ENCODE measurements at places on chromosomes 1 and 21.

DNA sequence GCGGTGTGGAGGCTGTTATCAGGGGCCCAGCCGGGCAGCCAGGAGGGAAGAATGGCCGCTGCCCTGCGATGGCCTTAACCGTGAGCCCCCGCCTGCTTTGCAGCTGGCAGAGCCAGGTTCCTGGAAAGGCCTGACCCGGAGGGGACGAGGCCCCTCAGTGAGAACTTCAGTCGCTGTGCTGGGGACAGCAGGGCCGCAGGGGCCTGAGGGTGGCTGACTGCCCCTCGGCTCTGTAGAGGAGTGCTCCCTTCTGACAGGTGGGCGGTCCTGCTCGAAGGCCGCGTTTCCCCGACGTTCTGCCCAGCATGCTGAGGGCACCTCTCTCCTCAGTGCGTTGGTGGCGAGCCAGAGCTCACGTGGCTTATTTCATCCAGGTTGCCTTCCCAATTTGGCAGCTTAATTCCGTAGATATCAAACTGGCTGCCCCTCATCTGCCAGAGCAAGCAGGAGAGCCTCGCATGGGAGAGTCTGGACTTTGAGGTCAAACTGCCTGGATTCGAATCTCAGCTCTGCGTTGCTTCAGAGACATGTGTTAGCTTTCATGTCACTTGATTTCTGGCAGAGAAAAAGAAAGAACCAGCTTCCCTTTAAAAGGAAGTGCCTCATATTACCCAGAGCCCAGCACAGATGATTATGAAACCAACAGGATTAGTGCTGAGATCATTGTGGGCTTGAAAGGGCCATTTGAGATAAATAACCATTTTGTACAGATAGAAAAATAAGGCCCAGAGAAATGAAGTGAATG is 239.8 kb downstream of the SDCCAG8 start:
- DNase-seq = peak; percentile 58

- no peak for DNase-seq
Measured at GRCh38 chr1:17885663-17886320, 130.7 kb downstream of the ACTL8 start.

DNA sequence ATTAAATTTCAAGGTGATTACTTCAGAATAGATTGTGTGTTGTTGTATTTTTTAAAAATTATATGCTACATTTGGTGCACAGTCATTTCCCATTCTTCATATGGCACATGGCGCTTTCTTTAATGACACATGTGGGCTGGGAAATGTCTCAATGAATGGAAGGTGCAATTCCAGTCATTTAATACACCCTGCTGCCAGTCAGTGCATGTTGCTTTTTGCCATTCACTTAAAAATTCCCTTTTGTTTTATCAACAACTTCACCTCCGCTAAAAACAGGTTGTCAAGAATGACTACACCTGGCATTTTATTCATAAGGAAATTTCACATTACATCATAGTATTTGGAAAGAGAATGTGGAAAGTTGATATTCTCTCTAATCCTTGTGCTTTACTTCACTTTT is 716.4 kb upstream of the ADAMTS5 start:
- no peak for DNase-seq

DNA sequence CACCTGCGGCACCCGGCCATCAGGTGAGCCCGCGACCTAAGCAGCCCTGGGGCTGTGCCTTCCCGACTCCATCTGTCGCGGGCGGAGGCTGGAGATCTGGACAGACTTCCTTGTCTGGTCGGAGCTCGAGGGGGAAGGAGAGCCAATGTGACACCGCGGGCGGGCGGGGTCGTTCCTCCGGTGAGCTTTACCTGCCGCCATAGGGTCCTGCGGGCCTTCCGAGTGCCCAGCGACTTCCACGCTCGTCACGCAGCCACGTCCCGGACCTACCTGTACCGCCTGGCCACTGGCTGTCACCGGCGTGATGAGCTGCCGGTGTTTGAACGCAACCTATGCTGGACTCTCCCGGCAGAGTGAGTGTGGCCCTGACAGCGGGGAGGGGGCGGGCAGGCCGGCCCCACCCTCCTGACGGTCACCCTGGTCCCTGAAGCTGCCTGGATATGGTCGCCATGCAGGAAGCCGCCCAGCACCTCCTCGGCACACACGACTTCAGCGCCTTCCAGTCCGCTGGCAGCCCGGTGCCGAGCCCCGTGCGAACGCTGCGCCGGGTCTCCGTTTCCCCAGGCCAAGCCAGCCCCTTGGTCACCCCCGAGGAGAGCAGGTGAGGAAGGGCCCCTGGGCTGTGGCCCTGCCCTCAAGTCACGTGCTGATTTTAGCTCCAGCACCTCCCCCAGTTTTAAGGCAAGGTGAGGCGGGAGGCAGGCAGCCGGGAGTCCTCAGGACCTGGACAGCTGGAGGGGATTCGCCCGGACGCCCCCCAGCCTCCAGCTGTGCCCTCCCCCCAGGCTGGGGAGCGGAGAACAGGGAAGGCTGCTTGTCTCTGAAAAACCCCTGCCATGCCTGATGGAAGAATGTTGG is 1.1 kb downstream of the PUSL1 start:
- DNase-seq = no peak

GRCh38 chr1:166172106-166172505 is 5.3 kb upstream of the FAM78B start:
- no peak for DNase-seq

- no peak for DNase-seq
Measured at GRCh38 chr21:42518626-42519025, 5.0 kb downstream of the SLC37A1 start.

DNA sequence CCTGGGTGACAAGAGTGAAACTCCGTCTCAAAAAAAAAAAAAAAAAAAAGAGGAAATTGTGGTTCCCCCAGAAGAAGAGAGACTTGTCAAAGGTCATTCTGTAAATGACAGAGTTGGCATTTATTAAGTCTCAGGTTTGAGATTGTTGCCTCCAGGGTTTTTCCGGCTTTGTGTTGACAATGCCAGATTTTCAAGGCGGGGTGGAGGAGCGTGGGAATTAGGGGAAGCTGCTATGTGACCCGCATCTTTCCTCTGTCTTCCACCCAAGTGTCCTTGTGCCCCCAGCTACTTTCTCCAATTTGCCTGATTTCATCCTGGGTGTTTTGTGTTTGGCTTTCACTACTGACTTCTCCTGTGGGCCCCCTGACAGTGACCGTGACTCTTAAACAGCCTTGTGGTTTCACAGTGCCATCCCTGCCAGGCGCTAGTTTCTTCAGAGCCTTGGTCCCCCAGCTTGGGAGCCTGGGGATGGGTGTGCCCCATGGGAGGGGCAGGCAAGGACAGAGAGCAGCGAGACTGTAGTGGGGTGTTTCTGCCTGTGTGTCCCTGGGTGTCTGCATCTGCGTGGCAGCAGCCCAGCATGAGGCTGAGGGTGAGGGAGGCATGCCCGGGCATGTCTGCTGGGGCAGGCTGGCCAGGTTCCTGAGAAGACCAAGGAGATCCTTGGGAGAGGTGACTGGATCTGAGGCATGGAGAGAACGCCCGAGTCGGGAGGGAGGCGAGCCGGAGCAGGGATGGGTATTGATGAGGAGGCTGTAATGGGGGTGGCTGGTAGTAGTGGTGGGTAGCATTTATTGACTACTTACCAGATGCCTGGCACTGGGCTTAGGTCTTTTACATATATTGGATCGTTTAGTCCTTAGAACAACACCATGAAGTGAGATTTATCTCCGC is 46.3 kb downstream of the IER5 start:
- DNase-seq = peak; percentile 61

GRCh38 chr1:36669262-36669661 is 186.5 kb upstream of the CSF3R start:
- DNase-seq = no peak

GRCh38 chr1:67429528-67430357 is 459 bp downstream of the SERBP1 start:
- no peak for DNase-seq

GRCh38 chr1:9404117-9404914 is 111.6 kb downstream of the SPSB1 start:
- no peak for DNase-seq

GRCh38 chr1:243796016-243796415 is 54.0 kb downstream of the AKT3 start:
- no peak for DNase-seq

DNA sequence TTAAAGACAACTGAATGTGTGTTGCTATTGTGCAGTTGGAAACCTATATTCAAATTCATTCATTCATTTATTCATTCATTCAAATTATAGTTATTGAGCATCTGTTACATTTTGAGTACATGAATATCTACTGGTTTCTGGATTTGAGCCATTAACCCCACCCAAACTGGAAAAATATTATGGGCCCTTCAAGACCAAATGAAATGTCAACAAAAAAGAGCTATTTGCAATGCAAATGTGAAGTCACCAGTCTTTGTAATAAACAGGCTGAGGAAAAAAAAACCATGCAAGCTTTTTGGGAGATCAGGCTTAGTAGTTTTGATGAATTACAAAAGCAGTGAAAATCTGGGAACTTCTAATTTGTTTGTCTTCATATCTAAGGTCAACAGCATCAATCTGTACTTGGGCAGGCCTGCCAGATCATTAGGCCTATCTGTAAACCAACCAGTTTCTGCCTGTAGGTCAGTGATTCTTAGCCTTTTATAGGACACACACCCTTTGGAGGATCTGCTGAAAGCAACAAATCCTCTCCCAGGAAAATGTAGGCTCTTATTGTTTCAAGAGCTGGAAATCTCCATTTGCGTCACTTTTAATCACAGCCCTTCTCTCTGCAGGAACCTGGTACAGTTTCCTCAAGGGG is 134.7 kb downstream of the FAM78B start:
- DNase-seq = no peak

DNA sequence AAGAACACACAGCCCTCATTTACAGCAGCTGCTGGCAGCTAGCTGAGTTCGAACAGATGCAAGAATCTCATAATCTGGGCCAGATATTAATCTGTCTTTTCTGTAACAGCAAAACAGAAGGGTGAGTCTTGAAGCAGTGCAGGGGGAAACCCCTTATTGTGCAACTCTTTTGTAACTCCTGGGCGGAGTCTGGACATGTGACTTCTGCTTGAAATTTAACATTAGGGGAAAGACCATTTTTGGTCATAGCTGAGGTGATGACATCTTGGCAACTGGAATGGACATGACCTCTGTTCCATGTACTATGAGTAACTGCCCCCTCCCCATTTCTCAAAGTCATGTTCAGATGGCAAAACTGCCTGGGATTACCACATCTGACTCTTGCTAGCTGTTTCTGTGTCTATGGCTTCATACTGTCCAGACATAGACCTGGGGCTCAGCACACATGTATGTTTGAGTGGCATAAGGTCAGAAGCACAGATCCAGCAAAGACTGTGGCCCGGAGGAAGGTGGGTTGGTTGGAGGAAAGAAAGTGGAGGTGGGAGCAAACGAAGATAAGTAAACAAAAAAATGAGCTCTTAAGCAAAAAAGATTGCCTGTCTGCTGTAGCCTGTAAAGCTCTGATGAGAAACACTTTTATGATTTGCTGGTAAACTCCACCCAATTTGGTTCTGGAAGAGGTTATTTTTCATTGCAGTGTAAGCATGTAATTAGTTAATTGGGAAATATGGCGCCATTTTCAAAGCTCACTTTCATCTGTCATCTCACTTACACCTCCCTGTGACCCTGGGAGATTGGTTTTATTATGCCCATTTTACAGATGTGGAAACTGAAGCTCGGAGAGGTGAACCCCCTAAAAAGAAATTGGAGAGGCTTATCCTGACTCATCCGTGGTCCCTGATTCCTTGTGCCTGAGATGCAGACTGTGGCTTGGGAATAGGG is 26.1 kb downstream of the ETS2 start:
- DNase-seq = peak; percentile 73

GRCh38 chr21:45132841-45133573 is 58.6 kb downstream of the ADARB1 start:
- no peak for DNase-seq

DNA sequence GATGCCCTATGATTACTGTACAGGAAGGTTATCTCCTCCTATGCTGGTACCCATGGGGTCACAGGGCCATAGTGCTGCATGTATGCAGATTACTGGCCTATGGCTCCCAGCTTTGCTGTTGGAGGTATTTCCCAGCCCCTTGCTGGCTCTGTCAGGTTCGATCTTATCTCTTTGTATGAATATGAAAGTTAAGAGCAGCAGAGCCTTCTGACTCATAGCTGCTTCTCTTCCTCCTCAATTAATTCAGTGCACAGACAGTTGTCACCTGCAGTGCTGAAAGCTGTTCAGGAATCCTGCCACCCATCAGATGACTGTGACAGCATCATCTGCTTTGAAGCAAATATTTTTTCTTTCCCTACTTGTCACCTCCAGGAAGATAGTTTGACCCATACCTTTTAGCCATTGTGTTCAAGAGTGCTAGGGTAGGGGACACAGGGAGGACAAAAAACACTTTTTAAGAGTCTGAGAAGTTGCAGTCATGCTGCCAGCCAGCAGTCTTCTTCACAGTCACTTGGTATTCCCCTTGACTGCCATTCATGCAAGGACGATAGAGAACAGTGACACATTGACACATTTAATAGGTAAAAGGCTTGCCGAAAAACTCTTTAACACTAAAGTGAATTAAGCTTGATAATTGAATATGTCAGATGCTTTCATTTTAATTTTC is 73.1 kb downstream of the KIF1B start:
- DNase-seq = peak; percentile 45

- no peak for DNase-seq
Measured at GRCh38 chr1:31122741-31123140, 57.2 kb upstream of the PUM1 start.

DNA sequence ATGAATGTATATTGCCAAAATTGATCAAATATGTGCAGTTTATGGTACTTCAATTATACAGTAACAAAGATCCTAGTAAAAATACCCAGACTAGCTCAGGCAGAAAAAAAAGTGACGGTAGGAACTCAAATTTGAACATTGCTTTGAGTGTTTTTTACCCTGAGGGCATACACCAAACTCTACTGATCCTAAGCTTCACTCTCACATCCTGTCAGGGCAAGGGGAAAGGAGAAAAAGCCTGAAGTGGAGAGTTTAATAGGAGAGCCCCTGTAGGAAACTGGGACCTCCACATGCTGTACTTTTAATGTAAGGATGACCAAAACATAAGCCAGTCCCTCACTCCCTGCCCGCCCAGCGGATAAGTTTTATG is 59.8 kb upstream of the GNG12 start:
- DNase-seq = no peak

- no peak for DNase-seq
Measured at GRCh38 chr1:195738966-195739650, 869.1 kb downstream of the KCNT2 start.

- DNase-seq = peak; percentile 84
Measured at GRCh38 chr1:21622466-21623315, 46.5 kb downstream of the RAP1GAP start.

DNA sequence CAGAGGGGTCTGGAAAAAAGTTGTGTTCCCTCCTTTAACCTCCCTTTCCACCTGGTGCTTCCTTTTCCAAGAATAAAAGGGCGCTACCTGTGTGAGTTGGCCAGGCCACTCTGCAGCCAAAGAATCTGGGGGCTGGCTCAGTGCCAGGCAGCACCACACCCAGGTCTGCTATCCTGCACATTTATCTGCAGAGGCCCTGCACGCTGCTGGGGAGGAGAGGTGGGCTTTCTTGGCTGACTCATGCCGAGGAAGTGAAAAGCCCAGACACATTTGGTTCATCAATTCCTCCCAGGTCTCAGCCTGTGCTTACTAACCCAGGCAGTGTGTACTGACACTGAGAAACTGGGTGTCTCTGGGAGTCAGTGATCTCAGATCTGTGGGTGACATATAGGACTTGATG is 79.8 kb upstream of the F3 start:
- no peak for DNase-seq

- peak; percentile 16 for DNase-seq
Measured at GRCh38 chr1:165738794-165739193, 29.9 kb downstream of the TMCO1 start.

- DNase-seq = no peak
Measured at GRCh38 chr1:17091252-17091651, 28.0 kb downstream of the PADI2 start.

- no peak for DNase-seq
Measured at GRCh38 chr1:22471078-22471477, 19.4 kb downstream of the ZBTB40 start.
